ENCODE measurements at places on chromosomes 2 and 18. TPM values are rescaled to one million over a fixed set of nuclear protein-coding genes. Genes with fewer than 3 reads are reported as not detected.

GRCh38 chr18:63182861-63183260 lies 136.7 kb downstream of the BCL2 start:
- H3K27ac ChIP-seq, result no peak overlapping the region
- peaks cover 61% of the 10 kb centered on the region for H3K4me1 ChIP-seq
- peaks cover 57% of the 10 kb centered on the region for H3K36me3 ChIP-seq
- H3K27me3 ChIP-seq, result no peaks in the 10 kb centered on the region
- no peak overlapping the region for H3K4me3 ChIP-seq
- no peak for DNase-seq

GRCh38 chr18:12021596-12021995 lies 40.3 kb downstream of the IMPA2 start:
- peaks cover 13% of the 10 kb centered on the region for H3K36me3 ChIP-seq
- DNase-seq, result no peak
- H3K27ac ChIP-seq, result no peak overlapping the region

The IL36A gene
- not detected for total RNA-seq

- H3K36me3 ChIP-seq, result no peaks in the 10 kb centered on the region
- H3K4me1 ChIP-seq, result peaks cover 3% of the 10 kb centered on the region
- no peak overlapping the region for H3K4me3 ChIP-seq
- no peak for DNase-seq
- no peak overlapping the region for H3K27ac ChIP-seq
Observed at GRCh38 chr2:26818972-26819371, 29.0 kb upstream of the DPYSL5 start.

- H3K4me3 ChIP-seq, result no peak overlapping the region
- H3K27me3 ChIP-seq, result peaks cover 2% of the 10 kb centered on the region
- no peaks in the 10 kb centered on the region for H3K36me3 ChIP-seq
- no peak for DNase-seq
Observed at GRCh38 chr2:179790235-179791217, 70.9 kb downstream of the ZNF385B start.

GRCh38 chr2:171522788-171523087 lies 464 bp downstream of the CYBRD1 start:
- peak overlapping the region; percentile 59 for H3K27ac ChIP-seq
- DNase-seq, result no peak
- H3K4me3 ChIP-seq, result peak overlapping the region; percentile 77
- peaks cover 60% of the 10 kb centered on the region for H3K27me3 ChIP-seq
- H3K36me3 ChIP-seq, result no peaks in the 10 kb centered on the region

Measured in activated CD4-positive, alpha-beta T cell treated with anti-CD3 and anti-CD28 coated beads, Interleukin-2, amount 10 ng/mL, durations not matched to agents 7 days and 5 days (primary cell).